CD4-positive, alpha-beta memory T cell (primary cell): ENCODE measurements at places on chromosomes 11 and 22. TPM values are rescaled to one million over a fixed set of nuclear protein-coding genes. Genes with fewer than 3 reads are reported as not detected.
A peak's percentile ranks its signal among the peaks of the same experiment; 100 is the strongest.

The GAS2L1 gene
- polyA plus RNA-seq: 0.81 TPM

DNA sequence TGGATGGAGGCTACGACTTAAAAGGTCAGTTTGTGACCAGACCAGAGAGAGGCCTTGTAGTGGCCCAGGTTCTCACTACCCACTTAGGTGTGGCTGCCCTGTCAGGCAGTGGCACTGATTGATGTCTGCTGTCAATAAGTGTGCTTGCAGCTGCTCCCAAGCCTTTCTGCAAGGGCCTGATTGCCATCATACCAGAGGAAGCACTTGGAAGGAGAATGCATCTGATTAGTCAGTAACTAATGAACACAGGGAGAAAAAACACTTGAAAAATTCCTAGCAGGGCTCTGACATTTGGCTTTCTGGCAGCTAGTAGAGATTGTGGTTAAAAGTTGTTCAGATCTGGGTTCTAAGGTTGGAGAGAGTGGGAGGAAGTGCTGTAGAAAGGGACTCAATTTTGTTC is 107.5 kb downstream of the NAV2 start:
- H3K27ac ChIP-seq: no peak overlapping the region
- H3K4me1 ChIP-seq: no peaks in the 10 kb centered on the region
- DNase-seq: no peak
- no peak overlapping the region for H3K4me3 ChIP-seq

The GGT1 gene
- polyA plus RNA-seq: 11.9 TPM

DNA sequence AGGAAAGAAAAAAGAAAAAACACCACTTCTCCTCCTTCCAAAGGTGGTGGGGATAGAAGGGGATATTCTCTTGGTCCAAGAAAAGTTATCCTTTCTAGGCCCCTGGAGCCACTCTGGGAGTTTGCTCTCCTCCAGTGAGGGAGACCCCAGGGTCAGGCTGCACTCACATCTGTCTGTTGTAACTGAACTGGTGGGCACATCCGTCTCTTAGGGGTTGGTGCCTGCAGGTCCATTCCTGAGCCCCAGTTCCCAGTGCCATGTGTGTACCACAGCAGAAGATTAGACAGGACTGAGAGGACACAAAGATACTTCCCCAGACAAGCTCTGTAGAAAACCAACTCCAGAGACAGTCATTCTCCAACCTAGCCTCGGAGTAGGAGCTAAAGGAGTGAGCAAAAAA is 3.1 kb upstream of the ATG2A start:
- no peak for DNase-seq
- H3K36me3 ChIP-seq: no peaks in the 10 kb centered on the region
- no peak overlapping the region for H3K27ac ChIP-seq
- peaks cover 39% of the 10 kb centered on the region for H3K4me1 ChIP-seq

DNA sequence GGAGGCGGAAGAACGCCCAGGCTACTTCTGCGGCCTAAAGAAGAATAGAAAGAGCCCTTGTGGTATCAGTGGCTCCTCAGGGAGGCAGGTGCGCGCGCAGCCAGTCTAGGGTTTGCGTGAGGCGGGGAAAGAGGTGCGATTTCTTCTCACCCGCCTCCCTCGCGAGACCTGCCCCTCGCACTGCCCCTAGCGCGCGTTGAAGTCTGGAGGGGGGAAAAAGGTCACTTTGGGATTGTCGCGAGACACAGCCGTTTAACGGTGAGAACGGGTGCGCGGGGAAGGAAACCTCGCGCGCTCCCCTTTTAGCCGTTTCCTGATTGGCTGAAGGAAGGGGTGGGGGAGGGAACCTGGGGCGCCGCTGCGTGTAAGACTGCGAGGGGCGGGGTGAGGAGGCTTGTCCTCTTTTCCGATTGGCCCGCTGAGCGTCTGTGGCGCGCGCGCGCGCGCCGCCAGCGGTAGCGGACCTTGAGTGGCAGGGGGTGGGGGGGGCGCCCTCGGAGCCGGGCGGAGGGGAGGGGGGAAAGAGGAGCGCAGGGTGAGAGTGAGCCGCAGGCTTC is at the start of gene ZFP91:
Gene ZFP91, plus strand, starts transcription at position 429 of the 557 bp plus-strand sequence. CDS start 219 bp downstream, outside the sequence.
- H3K4me1 ChIP-seq: peaks cover 74% of the 10 kb centered on the region
- DNase-seq: peak; percentile 95
- no peaks in the 10 kb centered on the region for H3K27me3 ChIP-seq
- H3K4me3 ChIP-seq: peak within 1 kb of the TSS; percentile 63
- H3K27ac ChIP-seq: peak within 1 kb of the TSS; percentile 99

- no peak overlapping the region for H3K27ac ChIP-seq
- no peaks in the 10 kb centered on the region for H3K27me3 ChIP-seq
- H3K4me1 ChIP-seq: no peaks in the 10 kb centered on the region
- DNase-seq: no peak
- no peak overlapping the region for H3K4me3 ChIP-seq
Observed at GRCh38 chr11:100105982-100106358, 581.1 kb upstream of the ARHGAP42 start.

- no peaks in the 10 kb centered on the region for H3K4me1 ChIP-seq
- H3K36me3 ChIP-seq: no peaks in the 10 kb centered on the region
- no peak overlapping the region for H3K4me3 ChIP-seq
Observed at GRCh38 chr11:95453616-95454171, 222.7 kb upstream of the SESN3 start.

The RPS3 gene
- 5,812 TPM for polyA plus RNA-seq

DNA sequence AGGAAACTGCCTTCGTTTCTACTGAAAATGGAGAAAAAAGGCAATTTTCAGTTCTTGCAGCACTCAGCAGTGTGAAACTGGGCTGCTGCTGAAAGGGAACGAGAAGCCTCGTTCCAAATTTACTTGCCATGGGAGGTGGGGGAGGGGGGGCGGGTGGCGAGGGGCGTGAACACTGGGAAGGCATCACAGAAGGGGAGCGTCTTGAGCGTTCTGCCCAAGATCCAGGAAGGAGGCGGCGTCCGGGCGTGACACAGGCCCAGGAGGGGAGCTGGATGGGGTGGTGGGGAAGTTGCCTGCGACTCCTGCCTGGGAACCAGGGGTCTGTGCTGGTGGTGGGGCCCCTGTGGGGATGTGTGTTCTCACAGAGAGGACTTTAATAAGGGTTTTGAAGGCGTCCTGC is 213.5 kb downstream of the CTTN start:
- H3K27ac ChIP-seq: no peak overlapping the region
- no peaks in the 10 kb centered on the region for H3K36me3 ChIP-seq
- H3K4me1 ChIP-seq: no peaks in the 10 kb centered on the region
- H3K27me3 ChIP-seq: no peaks in the 10 kb centered on the region

DNA sequence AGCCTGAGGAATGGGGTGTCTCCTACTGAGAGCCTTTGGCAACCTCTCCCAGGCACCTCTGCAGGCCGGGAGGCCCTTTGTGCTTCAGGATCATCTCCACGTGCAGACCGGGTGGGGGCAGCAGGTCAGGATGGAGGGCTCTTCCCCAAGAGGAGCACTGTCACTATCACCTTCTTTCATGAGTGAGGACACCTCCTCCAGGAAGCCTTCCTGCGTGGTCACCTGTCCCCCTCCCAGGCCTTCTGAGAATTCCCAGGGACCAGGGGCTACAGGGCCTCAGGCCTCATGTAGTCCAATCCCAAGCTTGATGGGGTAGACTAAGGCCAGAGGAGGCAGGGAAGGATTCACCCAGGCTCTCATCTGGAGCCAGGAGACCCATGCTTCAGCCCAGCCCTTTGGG is 57.6 kb downstream of the PDE2A start:
- H3K36me3 ChIP-seq: no peaks in the 10 kb centered on the region
- DNase-seq: no peak
- peaks cover 5% of the 10 kb centered on the region for H3K27me3 ChIP-seq
- H3K4me3 ChIP-seq: no peak overlapping the region
- no peak overlapping the region for H3K27ac ChIP-seq
- H3K4me1 ChIP-seq: peaks cover 22% of the 10 kb centered on the region

GRCh38 chr22:40499209-40499623 is 128.8 kb downstream of the SGSM3 start:
- H3K27ac ChIP-seq: no peak overlapping the region
- no peaks in the 10 kb centered on the region for H3K27me3 ChIP-seq
- H3K4me1 ChIP-seq: peaks cover 11% of the 10 kb centered on the region
- no peaks in the 10 kb centered on the region for H3K36me3 ChIP-seq
- no peak overlapping the region for H3K4me3 ChIP-seq
- no peak for DNase-seq
